ENCODE measurements at places on chromosomes 16 and 17.
A peak's percentile ranks its signal among the peaks of the same experiment; 100 is the strongest.

DNA sequence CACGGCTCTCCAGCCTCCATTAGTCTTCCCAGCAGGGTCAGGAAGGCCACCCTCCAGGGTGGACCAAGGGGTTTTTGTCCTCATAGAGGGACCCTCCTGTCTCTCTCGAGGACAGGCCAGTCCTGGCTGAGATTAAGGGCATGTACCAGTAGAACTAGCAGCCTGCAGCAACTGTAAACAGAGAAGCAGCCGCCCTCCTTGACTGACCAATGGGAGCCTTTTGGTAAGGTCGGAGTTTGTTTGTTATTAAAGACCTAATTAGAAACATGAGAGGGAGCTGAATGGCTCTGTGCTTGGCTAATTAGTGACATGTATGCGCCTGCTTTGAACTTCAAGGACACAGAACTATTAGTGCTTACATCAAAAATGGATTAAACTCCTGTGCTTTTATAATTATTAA lies 80.0 kb downstream of the CCDC182 start:
- DNase-seq, result no peak

DNA sequence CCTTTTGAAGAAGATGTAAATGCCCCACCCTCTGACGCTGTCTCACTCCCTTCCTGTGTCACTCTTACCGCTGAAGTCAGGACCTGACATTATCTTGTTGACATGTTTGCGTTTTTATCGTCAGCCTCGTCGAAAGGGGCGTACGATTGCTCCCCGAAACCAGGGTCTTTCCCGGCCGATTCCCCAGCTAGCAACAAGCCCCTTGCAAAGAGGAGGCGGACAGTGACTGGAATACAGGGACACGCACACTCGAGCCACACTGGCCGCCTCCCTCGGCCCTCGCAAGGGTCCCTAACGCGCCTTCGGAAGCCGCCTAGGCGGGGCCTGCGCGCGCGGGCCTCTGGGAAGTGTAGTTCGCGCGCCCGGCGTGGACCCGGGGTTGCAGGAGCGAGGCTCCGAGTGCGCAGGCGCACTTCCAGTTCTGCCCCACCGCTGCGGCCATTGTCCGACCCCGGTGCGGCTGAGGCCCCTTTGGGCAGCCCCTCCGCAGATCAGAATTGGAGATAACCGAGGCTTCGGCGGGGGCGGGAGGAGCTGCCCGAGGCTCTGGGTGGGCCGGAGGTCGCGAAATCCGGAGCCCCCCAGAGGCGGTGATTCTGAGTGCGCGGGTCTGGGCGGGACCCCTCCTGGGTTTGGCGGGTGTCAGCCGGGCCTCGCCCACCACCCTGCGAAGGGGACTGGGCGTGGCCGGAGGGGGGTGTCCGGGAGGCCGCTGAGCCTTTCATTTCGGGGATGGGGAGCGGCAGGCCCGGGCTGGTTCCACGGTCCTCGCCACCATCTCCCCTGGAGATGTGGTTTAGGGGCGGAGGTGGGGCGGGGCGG lies at the start of gene ZFP90:
TSS of gene ZFP90 (plus strand) at position 412 of the 822 bp plus-strand sequence. CDS start 502 bp downstream, outside the sequence.
- DNase-seq, result peak; percentile 99

GRCh38 chr17:31431852-31432658 lies 40.6 kb downstream of the RAB11FIP4 start:
- no peak for DNase-seq

DNA sequence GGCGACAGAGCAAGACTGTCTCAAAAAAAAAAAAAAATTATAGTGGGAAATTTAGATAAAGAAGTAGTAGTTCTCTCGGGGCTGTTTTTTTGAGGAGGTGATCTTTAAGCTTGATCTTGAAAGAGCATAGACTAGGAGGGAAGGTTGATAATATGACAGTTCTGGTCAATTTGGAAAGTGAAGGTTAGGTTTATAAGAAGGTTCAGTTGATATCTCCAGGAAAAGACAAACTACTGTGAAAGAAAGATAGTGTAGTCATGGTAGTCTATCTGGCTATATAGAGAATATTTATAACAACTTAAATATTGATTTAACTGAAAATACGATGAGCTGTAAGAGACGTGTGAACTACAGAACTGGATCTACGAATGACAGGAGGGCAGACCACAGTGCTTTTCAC lies 3.1 kb downstream of the ATF7IP2 start:
- no peak for DNase-seq

DNA sequence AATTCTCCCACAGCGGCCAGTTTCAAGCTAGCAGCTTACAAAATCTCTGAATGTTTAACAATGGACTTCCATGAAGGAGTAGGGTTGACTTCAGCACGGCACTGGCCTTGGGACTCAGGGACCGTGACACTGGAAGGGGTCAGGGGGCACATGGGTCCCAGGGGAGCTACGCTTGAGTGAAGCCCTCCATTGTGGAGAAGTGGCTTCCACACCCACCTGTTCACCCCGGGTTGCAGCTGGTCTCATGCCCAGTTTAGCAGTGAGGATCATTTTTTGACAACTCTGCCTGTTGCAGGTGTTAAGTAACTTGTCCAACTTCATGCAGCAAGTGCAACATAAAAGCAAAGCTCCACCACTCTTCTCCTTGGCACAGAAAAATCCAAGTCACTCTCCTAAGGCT lies 510.2 kb downstream of the CDH13 start:
- DNase-seq, result no peak

- no peak for DNase-seq
Measured at GRCh38 chr17:49486012-49486641, 9.0 kb upstream of the NGFR start.

GRCh38 chr16:10878644-10879501 lies 1.9 kb downstream of the CIITA start:
- peak; percentile 68 for DNase-seq

DNA sequence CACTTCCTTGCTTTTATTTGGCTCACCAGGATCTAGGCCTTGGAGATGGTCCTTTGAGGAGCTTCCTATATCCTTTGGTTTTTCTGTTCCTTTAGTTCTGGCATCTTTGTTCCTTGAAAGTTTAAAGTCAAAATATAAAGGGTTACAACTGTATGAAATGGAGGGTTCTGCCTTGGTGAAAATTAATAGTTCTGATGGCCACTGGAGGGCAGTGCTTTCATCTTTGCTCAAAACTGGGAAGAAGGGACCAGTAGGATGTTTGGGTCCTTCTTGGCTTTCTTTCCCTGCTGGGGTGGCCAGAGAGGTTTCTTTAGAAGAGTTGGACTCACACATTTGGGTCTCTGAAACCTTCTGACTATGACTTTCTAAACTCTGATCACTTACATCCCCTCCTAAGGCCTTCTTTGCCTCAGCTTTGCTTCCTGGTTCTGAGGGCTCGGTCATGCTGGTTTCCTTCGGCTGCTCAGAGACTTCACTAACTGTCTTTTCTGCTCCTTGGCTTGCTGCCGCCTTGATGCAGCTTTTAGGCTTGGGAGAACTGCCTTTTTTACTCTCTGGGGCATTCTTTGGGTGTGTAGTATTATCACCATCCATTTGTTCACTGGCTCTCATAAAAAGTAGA lies 10.9 kb upstream of the ITGA2B start:
- DNase-seq, result peak; percentile 32

- DNase-seq, result no peak
Measured at GRCh38 chr17:1119924-1120323, 59.9 kb downstream of the ABR start.

DNA sequence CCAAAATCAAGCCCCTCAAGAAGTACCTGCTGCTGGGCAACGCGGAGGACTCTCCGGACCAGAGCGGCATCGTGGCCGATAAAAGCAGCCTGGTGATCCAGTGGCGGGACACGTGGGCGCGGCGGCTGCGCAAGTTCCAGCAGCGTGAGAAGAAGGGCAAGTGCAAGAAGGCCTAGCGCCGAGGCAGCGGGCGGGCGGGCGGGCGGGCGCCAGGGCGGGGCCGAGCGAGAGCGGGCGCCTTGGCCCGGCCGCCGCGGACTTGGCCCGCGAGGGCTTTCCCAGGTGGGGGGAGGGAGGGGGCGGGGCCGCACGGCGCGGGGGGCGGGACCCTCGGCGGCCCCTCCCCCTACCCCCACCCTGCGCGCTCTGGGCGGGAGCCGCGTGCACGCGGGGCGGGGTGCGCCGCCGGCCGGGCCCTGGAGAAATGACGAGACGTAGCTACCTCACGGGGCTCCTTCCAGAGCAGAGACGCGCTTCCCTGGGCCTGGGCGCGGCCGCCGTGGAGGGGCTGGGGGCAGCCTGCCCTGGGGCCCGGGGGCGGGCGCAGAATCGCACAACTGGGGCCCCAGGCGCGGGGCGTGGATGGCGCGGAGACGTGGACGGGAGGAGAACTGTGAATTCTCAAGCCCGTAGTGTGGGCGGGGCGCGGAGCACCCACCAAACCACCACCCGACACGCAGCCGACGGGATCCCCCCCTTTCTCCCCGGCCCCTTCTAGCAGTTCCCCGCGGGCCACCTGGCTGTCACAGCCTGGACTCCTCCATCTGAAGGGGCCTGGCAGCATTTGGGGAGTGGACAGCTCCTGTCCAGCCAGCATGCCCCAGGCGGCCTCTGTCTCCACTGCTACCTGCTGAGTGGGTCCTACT lies 218.7 kb downstream of the NTN1 start:
- peak; percentile 89 for DNase-seq

GRCh38 chr17:78766225-78766624 lies 15.8 kb downstream of the CYTH1 start:
- no peak for DNase-seq

DNA sequence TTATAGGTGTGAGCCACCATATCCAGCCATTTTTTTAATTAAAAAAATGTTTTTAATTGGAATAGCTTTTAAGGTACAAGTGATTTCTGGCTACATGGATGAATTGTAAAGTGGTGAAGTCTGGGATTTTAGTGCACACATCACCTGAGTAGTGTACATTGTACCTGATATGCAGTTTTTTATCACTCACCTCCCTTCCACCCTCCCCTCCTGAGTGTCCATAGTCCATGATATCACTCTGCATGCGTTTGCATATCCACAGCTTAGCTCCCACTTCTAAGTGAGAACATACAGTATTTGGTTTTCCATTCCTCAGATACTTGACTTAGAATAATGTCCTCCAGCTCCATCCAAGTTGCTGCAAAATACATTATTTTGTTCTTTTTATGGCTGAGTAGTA lies 13.4 kb upstream of the CRYBA1 start:
- no peak for DNase-seq

DNA sequence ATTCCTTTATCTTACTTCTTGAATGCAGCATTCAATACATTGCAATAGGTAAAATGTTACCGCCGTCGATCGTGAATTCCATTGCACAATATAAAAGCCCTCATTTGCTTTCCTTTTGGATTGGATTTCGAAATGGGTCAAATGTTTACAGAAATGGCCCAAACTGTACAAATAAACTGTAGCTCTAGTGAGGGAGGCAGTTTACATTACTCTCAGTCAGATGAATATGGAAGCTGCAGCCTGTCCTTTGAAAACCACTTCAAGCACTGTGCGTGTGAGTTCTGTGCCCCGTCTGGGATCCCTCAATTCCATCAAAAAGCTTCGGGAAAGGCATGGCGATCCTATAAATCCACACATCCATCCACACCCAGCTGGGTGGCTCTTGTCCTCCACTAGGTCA lies 258.6 kb upstream of the FOXF1 start:
- DNase-seq, result no peak

DNA sequence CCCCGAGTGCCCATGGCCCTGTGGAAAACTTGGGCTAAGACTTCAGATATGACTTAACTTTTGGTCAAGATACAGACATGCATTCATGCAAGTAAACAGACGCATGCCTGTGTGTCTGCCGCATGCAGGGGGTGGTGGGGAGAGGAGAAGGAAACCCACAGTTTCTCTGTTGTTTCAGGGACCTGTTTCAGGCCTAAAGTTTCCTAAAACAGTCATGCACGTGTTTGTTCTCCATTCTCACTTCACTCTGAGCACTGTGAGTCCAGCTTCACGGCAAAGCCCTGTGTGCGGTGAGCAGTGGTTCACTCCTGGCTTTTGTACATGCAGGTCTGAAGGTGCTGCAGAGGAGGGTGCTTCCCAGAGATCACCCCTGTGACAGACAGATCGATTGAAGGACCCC lies 158.7 kb downstream of the FOXL1 start:
- DNase-seq, result no peak

- DNase-seq, result no peak
Measured at GRCh38 chr17:72852277-72852938, 240.1 kb downstream of the SLC39A11 start.

- DNase-seq, result peak; percentile 2
Measured at GRCh38 chr16:64012166-64012565, 1109.7 kb downstream of the CDH11 start.

- DNase-seq, result no peak
Measured at GRCh38 chr16:25750488-25751216, 58.9 kb downstream of the HS3ST4 start.

GRCh38 chr17:4572131-4572530 lies 11.8 kb upstream of the GGT6 start:
- DNase-seq, result no peak

GRCh38 chr17:69802045-69802740 lies 272.8 kb upstream of the KCNJ16 start:
- no peak for DNase-seq

GRCh38 chr17:74454197-74455024 lies 12.0 kb upstream of the CD300A start:
- DNase-seq, result no peak

- no peak for DNase-seq
Measured at GRCh38 chr16:78196502-78196901, 97.0 kb downstream of the WWOX start.

DNA sequence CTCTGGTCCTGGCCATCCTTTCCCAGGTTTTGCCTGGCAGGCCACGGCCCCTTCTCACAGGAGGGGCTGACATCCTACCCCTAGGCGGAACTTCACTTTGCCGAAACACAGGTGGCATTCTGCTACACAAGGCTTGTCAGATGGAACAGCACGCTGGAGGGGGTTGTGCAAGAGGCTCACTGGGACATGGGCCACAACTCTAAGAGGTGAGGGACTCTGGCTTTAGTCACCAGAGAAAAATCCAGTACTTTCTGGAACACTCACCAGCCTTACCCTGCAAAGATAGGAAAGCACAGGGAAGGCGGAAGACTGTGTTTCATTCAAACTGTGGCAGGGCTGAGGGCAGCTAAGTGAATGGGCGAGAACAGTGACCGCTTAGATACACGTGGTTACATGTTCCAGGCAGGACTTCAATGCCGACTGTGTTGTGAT lies 18.3 kb downstream of the CDC42EP4 start:
- DNase-seq, result peak; percentile 80

GRCh38 chr16:11299865-11300559 lies 18.9 kb upstream of the PRM1 start:
- DNase-seq, result no peak

GRCh38 chr16:18803569-18804462 lies 2.5 kb upstream of the ARL6IP1 start:
- DNase-seq, result peak; percentile 4

GRCh38 chr16:78484509-78485058 lies 385.1 kb downstream of the WWOX start:
- no peak for DNase-seq

GRCh38 chr17:82463391-82463790 lies 4.8 kb downstream of the NARF start:
- no peak for DNase-seq

GRCh38 chr17:28620010-28620409 lies 6.0 kb upstream of the RSKR start:
- DNase-seq, result no peak
